ENCODE measurements at places on chromosomes 3 and 15.

DNA sequence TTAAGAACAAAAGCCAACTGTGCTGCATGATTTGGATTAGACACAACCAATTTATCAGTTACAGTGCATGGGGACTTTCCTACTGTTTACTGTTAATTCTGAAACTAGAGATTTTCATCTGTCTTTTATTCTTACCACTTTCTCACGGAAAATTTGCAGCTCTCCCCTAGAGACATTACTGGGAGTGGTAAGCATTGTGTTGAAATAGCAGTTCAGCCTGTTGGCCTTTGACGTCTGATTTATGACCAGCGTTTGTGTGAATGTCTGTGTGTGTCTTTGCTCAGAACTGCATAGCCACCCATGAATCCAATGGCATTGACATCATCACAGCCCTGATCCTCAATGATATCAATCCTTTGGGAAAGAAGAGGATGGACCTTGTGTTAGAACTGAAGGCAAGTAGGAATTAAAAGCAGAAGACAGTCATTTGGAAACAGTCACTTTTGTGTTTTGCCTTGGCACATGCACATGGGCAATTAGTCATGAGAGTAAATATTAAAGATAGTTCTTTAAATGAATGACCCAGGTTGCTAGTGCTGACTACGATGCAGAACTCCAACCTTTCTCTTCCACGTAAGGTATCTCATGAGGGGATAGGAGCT is 202.2 kb upstream of the BHLHE40 start:
- DNase-seq = no peak

DNA sequence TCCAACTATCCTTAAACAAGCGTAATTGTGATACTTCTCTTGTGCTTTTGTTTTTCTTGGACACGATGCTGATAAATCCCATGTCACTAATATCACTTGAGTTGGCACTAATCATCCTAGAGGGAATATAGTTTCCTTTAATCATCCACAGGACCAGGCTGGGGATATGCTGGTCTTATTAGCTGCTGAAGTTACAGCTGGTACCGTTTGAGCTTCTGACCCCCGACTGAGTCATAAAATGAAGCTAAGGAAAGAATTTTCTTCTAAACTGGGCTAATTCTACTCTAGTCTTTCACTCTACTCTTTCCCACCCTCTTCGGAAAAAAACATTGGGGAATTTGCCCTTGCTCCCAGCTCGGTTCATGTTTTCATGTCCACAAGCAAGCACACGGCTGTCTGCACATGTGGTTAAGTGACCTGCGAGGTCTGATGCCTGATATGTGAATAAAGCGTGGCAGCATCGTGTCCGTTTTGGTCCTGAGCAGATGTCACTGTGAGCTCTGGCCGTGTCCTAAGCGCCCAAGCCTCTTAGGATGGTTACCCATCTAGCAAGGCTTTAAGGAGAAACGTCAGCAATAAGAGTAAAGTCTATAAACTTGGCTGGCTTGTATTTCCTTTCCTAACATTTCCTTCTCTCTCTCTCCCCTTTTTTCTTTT is 223.7 kb downstream of the ITPR1 start:
- no peak for DNase-seq

DNA sequence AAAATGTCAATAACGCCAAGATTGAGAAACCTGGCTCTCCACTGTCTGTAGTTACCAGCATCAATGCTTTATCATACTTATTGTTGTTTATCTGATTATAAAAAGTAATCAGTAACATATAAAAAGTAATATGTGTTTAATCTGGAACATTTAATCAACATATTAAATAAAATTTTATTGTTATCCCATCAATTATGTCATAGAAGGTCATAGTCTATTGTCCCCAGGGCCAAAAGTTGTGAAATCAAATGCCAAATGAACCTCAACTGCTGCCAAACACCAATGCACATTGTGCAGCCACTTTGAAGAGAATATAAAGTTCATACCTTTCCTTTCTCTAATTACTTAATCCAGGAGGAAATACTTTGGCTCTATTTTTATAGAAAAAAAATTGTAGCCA is 106.6 kb downstream of the EOMES start:
- DNase-seq = no peak

DNA sequence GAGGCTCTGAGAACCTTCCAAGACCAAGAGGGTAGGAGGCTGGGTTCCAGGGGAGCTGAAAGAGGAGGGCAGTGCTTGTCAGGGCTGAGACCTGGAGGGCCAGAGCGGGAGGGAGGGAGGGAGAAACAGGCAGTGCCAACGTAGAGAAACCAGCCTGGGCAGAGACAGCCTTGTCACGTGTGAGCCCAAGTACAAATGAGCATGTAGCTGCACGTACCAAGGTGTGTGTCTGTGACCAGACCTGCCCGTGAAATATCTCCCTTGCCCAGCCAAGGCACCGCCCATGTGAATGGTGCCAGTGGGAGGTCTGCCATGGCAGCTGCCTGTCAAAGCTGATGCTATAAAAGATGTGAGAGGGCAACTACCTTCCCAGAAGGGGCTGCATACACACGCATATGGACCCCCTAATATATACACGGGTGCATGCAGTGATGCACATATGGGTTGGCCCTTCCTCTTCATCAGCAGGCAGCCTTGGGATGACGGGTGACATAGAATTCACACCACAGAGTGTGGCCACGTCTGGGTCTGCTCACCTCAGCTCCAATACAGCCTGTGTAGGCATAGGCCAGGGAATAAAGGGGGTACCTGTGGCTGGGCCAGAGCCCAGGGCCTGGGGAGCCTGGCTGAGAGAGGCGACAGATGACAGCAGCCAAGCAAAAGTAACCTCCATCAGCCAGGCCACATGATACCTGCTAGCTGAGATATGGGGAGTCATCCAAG is 7.8 kb upstream of the CTDSPL start:
- no peak for DNase-seq

- no peak for DNase-seq
These were observed 375.1 kb upstream of the DPH6 start for GRCh38 chr15:35921046-35921445.

DNA sequence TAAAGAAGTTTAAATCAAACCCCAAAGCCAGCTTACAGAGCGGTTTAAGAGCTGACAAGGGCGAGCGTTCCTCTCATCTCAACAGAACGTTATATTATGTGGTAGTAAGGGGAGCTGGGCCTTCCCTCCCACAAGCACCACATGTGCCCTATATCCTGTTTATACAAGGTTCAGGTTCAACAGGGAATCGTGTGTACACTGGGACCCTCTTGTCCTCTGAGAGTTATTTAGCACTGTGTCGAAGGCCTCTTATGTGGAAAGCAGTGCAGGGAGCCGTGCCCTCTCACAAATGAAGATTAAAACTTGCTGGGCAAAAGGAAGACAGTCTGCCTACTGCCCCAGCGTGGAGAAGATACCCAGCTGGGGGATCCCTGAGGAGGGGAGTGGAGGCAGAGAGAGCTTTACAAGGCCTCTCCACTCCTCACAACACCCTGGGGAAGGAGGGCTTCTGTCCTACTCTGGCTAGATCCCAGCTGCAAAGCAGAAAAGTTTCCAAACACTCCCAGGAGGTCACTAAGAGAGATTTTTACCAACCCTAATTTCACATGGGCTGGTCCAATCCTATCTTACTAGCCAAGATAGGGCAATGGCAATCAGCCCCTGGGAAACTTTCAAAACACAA is 2.9 kb downstream of the TLE3 start:
- no peak for DNase-seq

GRCh38 chr15:69323893-69324430 is 25.2 kb downstream of the PAQR5 start:
- DNase-seq = no peak

- no peak for DNase-seq
These were observed 65.9 kb upstream of the KLF13 start for GRCh38 chr15:31260646-31261265.

- no peak for DNase-seq
These were observed 90.2 kb downstream of the DCUN1D1 start for GRCh38 chr3:182889948-182890629.

GRCh38 chr3:59192473-59192872 is 142.6 kb upstream of the CFAP20DC start:
- no peak for DNase-seq

GRCh38 chr15:98387866-98388265 is 260.5 kb upstream of the IGF1R start:
- DNase-seq = no peak

GRCh38 chr3:98482717-98483482 is 14.6 kb upstream of the OR5K2 start:
- DNase-seq = no peak

- DNase-seq = no peak
These were observed 648.8 kb upstream of the KCNMB2 start for GRCh38 chr3:177887475-177887874.

- DNase-seq = no peak
These were observed 37.4 kb downstream of the FGF7 start for GRCh38 chr15:49460411-49460941.

- peak; percentile 15 for DNase-seq
These were observed 30.6 kb upstream of the SLC6A6 start for GRCh38 chr3:14371573-14372474.

DNA sequence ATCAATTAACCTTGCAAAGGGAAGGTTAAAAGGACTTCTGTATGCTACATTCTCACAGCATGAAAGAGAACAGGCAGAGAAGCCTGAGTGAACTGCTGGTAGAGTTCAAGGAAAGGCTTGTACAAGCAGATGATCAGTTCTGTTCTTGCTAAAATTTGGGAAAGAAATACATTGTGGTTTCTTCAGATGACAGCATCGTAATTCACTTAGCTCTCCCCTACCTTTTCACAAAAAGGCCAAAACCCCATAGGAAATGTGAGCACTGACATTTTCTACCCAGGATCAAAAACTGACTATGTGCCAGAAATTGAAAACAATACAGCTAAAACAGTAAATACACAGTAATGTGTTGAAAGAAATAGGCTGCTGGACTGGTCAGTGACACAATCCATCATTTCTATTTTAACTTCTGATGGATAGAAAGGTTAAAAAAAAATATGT is 216.4 kb downstream of the DPH6 start:
- no peak for DNase-seq

DNA sequence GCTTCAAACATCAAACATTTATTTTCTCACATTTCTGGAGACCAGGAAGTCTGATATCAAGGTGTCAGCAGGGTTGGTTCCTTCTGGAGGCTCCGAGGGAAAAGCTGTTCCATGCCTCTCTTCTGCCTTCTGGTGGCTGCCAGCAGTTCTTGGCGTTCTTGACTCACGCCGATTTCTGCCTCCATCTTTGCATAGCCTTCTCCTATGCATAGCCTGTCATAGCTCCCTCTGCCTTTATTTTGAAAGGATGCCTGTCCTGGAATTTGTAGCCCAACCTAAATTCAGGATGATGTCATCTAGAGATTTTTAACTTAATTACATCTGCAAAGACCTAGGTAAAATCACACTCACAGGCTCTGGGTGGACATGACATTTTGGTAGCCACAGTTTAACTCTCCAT is 70.4 kb downstream of the RGMA start:
- no peak for DNase-seq

DNA sequence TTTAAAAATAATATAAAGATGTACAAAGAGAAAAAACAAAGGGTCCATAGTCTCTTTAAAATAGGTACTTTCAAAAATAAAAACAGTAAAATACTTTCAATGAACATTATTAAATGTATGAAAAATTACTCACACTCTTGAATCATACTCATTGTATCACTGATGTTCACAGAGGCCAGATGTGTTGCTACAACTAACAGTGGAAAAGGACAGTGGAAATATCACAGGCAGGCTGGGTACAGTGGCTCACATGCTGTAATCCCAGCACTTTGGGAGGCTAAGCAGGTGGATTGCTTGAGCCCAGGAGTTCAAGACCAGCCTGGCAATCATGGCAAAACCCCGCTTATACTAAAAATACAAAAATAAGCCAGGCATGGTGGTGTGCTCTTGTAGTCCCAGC is 26.8 kb downstream of the NPHP3 start:
- DNase-seq = no peak

DNA sequence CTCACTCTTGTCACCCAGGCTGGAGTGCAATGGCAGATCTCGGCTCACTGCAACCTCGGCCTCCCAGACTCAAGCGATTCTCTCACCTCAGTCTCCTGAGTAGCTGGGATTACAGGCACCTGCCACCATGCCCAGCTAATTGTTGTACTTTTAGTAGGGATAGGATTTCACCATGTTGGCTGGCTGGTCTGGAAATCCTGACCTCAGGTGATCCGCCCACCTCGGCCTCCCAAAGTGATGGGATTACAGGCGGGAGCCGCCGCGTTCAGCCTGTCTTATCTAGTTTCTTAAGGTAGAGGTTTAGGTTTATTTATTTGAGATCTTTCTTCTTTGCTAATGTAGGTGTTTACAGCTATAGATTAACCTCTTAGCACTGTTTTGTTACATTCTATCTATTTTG is 708.8 kb downstream of the ZNF385D start:
- DNase-seq = no peak

DNA sequence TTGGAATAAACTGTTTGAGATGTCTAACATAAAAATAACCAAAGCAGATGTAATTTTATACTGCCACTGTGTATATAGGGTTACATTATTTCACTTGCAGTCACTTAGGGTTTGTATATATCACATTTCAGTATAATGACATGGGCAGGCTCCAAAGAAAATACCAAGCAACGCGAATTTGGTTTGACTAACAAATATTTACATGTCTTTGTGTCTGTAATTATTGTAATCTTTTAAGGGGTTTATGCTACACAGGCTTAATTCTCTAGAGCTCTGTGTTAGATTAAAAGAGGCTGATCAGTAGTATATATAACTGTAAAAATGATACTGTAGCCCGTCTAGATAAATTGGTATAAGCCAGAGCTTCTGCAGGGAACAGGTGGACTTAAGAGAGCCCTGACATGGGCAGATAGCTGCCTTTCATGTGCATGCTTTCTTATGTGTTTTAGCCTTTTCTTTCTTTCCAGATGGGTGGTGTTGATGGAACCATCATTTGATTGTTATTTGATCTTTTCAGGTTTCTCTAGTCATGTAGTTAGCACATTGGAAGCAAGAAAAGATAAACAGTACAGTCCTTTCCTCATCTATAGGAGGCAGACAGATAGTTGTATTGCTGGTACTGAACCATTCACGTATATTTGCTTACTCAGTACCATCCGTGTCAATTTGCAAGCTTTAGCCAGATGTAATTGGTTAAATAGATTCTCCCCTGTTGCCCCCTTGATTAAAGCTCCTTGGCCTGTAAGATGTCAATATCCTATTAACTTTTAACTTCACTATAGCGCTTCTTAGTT is 86.1 kb downstream of the GALK2 start:
- DNase-seq = no peak

DNA sequence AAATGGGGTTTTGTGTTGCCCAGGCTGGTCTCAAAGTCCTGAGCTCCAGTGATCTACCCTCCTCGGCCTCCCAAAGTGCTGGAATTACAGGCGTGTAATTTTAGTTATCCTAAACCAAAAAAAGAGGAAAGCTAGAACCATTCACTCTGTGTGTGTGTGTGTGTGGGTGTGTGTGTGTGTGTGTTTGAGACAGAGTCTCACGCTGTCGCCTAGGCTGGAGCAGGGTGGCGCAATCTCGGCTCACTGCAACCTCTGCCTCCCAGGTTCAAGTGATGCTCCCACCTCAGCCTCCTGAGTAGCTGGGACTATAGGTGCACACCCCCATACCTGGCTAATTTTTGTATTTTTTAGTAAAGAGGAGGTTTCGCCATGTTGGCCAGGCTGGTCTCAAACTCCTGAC is 84.0 kb downstream of the TFDP2 start:
- DNase-seq = no peak

GRCh38 chr15:67783303-67783702 is 42.0 kb upstream of the SKOR1 start:
- no peak for DNase-seq

All from thoracic aorta (tissue), 2 donors.